Hepatocyte (in vitro differentiated cells): ENCODE measurements at places on chromosomes 5 and 9. TPM values are rescaled to one million over a fixed set of nuclear protein-coding genes. Genes with fewer than 3 reads are reported as not detected.

Gene IFNA21
- polyA plus RNA-seq: not detected in 2 replicates

Gene PLPP1
- 80.1 and 89.3 TPM in 2 replicates for polyA plus RNA-seq

Gene MED10
- polyA plus RNA-seq: 75.5 and 83.5 TPM in 2 replicates

Gene TEX48
- not detected in 2 replicates for polyA plus RNA-seq

Gene GABRA1
- polyA plus RNA-seq: 0.42 TPM in 1 of 2 replicates, not detected in the other

Gene FLT4
- 0.83 and 1.3 TPM in 2 replicates for polyA plus RNA-seq

Gene TRPM6
- polyA plus RNA-seq: 3.7 and 3.8 TPM in 2 replicates

Gene PARP8
- 11.9 and 18.3 TPM in 2 replicates for polyA plus RNA-seq

Gene PROB1
- polyA plus RNA-seq: 0.10 TPM in 1 of 2 replicates, not detected in the other

Gene PLPP7
- 0.46 and 0.92 TPM in 2 replicates for polyA plus RNA-seq

Gene SLC1A3
- 32.3 and 39.6 TPM in 2 replicates for polyA plus RNA-seq

Gene SPINK6
- not detected in 2 replicates for polyA plus RNA-seq
